ENCODE measurements at places on chromosomes 11 and 22.

- no peak for DNase-seq
These were observed 15.9 kb downstream of the CRELD2 start for GRCh38 chr22:49934160-49934890.

GRCh38 chr11:5892908-5893307 lies at the start of gene OR52E5:
TSS of gene OR52E5 (plus strand) at chr11:5893208. CDS start at chr11:5900777, 7,569 bp downstream.
- DNase-seq = no peak

GRCh38 chr22:20853236-20853660 lies 5.4 kb downstream of the PI4KA start:
- DNase-seq = no peak

GRCh38 chr22:37904572-37905533 lies 1.2 kb upstream of the MICALL1 start:
- DNase-seq = no peak

DNA sequence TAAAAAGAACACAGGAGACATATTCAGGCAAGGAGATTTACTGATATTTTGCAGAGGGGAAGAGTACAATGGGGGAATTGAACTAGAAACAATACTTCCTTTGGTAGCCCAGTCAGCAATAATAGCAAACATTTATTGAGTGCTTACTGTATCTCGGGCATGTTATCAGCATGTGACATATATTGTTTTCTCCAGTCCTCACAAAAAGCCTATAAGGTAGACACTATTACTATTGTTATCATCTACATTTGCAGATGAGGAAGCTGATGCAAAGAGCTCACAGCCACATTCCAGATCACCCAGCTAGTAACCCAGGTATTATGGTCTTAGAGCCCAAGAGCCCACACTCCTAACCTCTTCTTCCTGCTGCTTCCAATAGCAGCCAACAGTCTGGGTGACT lies 27.9 kb downstream of the NAV2 start:
- DNase-seq = no peak

DNA sequence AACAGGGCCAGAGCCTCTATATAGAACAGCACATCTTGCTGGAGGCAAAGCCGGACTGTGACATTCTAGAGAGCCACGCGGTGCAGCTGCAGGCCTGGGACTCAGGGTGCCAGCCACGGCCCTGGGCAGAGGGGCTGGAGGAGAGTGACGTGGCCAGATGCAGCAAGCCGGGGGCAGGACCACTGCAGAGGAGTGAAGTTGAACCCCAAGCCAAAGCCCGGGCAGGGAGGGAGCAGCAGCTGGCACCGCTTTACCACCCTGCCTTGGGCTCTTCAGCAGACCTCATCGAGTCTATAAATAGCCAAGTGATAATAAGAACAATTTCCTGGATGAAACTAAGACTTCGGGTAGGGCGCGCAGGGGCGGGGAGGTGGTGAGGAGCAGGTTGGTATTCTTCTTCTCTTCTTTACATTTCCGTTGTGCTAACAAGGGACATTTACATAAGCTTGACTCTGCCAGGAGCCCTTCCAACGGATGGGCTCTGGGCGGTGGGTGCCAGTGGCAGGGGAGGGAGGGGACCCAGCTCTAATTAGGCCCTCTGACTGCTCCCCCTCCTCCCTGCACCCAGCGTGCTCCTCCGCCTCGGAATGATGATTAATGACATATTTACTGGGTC lies 110.2 kb downstream of the ST3GAL4 start:
- peak; percentile 53 for DNase-seq

DNA sequence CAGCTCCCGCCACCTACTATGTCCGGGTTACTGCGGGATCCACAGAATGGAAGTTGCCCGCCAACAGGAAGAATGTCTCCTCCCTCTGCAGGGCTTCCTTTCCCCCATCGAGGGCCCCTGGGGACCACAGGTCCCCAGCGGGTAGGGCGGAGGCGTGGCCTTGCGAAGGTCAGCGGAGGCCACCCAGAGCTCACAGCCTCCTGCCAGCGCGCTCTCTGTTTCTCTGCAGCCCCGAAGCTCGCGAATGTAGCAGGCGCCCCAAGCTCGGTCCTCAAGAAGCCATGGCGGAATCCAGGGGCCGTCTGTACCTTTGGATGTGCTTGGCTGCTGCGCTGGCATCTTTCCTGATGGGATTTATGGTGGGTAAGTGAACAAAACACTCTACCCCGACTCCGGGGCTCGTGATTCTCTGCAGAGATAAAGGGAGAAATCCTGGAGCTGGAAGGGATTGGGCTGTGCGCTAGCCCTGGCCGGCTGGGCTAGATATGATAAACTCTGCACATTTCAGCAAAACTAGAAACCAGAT lies at the start of gene NAALAD2:
Gene NAALAD2 (plus strand): TSS at position 186 of the 526 bp plus-strand sequence. CDS start 96 bp downstream, at position 282.
- peak; percentile 4 for DNase-seq

- no peak for DNase-seq
These were observed 21.5 kb downstream of the RANGAP1 start for GRCh38 chr22:41264408-41264941.

DNA sequence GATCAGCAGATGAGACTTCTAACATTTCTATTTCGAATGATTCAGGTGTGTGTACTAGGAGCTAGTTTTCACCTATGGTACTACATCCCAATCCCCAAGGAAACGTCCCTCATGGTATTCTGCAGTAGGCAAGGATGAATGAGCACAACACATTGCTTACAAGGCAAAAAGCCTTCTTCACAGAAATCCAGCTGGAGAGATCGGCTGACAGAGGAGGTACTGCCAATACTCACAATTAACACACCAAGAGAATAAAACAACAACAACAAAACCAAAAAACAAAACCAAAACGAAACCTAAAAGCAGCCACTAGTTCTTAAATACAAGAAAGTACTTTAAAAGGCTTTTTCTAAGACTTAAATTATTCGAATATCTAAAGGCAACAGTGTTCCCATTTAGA lies 101.4 kb downstream of the PICALM start:
- DNase-seq = no peak

DNA sequence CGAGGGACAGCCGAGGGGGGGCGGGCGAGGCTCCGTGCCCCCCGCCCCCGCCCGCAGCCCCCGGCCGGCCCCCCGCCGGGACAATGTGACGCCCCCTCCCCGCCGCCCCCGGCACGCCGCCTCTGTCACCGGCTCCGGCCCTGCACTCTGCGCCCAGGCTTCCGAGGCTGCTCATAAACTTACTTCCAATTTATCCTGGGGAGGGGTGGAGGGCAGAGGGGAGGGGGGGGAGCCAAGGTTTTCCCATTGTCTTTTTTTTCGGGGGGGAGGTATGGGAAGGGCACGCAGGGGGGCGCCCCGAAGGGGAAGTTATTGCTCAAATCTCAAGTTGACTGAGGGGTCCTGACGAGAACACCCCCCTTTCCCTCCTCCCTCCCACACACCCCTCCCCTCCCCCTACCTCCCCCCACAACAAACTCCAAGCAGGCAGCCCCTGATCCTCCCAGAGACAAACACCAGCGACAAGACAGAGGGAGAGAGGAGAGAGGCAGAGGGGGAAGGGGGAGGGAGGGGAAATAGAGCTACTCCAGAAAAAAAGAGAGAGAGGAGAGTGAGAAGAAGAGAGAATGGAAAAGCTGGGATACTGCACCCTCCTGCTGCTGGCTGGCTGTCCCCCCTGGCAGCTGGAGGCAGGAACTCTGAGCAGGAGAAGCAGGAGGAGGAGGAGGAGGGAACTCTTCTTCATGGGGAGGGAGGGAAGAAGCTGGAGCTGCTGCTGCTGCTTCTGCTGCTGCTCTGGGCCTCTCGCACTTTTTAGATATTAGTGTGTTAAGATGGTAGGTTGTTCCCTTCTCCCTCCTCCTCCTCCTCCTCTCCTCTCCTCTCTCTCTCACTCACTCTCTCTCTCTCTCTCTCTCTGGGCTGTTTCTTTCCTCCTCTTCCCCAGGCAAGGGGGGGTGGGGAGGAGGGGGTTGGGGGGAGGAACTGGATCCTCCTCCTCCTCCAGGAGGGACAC lies 631 bp downstream of the PHF21A start:
- no peak for DNase-seq

DNA sequence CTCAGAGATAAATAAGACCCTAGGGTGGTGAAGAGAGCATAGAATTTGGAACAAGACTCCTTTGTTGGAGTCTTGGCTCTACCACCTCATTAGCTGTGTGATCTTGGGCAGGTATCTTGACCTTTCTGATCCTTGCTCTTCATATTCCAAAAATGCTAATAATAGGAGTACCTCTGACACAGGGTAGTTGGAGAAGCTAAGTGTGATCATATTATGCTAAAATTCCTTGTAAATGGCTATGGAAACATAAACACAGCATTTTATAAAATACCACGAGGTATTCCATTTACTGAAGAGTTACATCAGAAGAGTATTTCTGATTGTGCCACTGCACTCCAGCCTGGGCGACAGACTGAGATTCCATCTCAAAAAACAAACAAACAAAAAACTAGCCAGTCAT lies 9.4 kb downstream of the PTPRJ start:
- DNase-seq = no peak

DNA sequence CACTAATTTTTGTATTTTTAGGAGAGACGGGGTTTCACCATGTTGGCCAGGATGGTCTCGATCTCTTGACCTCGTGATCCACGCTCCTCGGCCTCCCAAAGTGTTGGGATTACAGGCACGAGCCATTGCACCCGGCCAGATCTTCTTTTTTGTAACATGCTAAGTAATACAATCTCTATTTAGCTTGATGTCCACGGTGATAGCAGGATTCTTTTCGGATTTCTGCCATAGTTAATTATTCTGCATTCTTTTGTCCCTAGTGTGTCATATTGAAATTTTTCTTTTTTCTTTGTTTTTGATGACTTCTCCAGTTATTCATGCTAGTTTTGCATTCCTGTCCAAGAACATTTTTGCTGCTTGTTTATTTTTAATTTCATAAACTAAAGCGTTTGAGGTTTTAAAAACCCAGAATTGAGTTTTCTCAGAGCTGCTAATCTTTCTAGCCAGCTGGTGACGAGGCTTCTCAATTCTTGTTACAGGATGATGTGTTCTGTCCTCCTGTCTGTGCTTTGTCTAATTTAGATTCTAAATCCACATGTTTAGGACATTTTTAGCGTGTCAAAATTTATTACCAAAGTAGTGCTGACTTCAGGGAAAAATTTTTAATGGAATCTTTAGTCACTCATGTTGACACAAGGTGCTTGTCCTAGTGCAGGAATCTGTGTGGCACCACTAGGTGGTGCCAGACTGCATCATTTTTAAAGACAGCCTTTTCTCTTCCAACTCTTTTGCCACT lies 21.8 kb downstream of the NF2 start:
- no peak for DNase-seq

- no peak for DNase-seq
These were observed 1.8 kb upstream of the PACS1 start for GRCh38 chr11:66068154-66068821.

DNA sequence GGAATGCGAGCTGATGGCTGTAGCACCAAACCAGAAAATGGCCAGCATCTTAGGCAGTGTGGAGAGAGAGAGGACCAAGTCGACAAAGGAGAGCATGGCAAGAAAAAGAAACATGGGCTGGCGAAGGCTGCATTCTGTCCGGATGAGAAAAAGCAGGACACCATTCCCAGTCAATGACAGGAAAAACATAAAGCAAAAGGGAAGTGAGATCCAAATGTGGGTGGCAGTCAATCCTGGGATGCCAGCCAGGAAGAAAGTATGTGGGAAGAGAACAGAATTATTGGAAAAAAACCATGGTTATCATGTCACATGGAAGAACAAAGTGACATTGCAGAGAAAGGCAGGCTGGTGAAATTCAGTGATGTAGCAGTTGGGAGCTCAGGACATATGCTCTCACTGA lies 36.9 kb upstream of the OR56A1 start:
- DNase-seq = no peak

DNA sequence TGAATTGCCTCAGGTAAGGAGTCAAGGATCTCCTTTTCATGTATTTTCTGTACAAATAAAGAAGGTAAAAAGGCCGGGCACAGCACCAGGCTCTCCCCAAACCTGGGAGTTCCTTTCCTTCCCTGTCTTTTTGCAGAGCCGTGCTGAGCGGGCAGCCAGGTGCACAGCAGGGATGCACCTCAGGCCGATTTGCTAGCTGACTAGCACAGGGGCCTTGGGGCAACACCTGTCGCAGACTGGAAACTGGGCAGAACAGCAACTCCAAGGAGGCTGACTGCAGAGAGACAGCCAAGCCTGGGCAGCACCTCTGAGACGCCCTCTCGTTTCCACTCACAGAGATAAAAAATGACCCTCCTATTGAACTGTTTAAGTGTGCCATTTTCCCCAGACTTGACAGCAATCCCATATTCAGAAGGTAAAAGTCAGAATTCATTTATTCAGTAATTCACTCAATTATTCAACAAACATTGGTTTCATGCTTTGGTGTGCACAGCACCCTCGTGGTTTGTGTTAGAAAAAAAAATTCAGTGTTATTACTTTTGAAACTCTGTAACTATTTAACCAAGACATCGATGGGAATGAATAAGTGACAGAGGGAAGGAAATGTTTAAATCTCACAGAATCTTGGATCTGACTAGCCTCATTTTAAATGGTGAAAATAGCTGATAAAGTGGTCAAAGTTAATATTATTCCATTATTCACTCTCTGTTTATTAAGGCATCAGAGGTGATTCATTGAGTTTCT lies 120.9 kb downstream of the GALNT18 start:
- DNase-seq = no peak

GRCh38 chr11:28763151-28763550 lies 655.0 kb downstream of the METTL15 start:
- DNase-seq = no peak

- DNase-seq = no peak
These were observed 565.5 kb upstream of the ANO3 start for GRCh38 chr11:25766332-25767015.

GRCh38 chr11:121248496-121248895 lies 44.1 kb upstream of the SC5D start:
- DNase-seq = no peak

GRCh38 chr11:35281169-35281688 lies 138.1 kb downstream of the SLC1A2 start:
- DNase-seq = no peak

GRCh38 chr11:28674433-28675103 lies 566.4 kb downstream of the METTL15 start:
- DNase-seq = no peak

DNA sequence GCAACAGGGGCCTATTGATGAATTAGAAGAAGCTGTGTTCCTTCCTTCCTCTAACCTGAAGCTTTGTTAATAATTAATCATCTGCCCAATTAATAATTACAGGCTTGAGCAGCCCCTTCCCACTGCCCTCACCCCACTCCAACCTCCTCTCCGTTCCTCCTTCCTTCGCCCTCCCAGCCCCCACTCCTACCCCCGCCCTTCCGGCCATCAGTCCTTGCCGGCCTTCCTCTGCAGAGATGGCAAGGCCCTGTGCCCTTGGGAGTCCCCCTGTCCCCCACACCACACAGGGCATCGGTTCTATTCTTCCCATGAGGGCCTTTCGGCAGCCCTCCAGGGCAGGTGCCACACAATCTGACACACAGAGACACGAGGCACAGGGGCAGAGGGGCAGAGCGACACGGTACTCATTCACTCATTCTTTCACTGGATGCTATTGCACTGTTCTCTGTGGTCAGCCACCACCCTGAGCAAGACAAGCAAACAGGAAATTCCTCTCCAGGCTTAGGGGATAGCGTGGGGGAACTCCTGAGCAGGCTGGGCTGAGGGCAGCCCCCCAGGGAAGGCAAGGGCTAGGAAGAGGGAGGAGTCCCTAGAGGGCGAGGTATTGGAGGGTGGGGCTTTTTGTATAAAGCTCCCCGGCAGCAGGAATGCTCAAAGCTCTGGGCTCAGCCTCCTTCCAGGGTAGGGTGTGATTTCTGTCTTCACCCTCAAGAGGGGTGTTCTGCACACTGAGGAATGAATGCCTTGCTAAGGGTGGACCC lies 14.7 kb downstream of the MGAT3 start:
- peak; percentile 56 for DNase-seq

All from GM19239 (cell line).